Right cardiac atrium (tissue), 5 donors: ENCODE measurements at places on chromosomes 13 and 19. TPM values are rescaled to one million over a fixed set of nuclear protein-coding genes. Genes with fewer than 3 reads are reported as not detected.

DNA sequence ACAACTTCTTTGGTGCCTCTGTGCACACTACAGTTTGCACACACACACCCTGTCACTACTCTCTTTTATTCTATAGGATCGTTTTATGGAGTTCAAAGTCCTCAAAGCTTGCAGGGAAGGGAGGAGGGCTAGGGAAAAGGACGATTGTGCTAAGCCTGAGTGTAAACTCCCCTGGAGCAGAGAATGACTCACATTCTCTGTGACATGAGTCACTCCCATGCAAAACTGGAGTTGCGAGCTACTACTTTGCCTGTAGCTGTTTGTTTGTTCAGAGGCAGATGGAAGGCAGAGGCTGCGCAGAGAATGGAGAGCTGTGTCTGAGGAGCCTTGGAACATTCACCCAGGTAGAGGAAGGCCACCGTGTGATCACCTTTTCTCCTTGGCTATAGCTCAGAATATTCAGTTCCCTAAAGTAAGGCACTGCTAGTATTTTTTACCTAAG is 80.5 kb upstream of the MBNL2 start:
- peak; percentile 13 for DNase-seq

- DNase-seq: no peak
These were observed 53.6 kb upstream of the FARP1 start for GRCh38 chr13:98089246-98089645.

GRCh38 chr19:29260477-29261317 is 47.7 kb upstream of the UQCRFS1 start:
- DNase-seq: no peak

Gene PLK5
- total RNA-seq: not detected

DNA sequence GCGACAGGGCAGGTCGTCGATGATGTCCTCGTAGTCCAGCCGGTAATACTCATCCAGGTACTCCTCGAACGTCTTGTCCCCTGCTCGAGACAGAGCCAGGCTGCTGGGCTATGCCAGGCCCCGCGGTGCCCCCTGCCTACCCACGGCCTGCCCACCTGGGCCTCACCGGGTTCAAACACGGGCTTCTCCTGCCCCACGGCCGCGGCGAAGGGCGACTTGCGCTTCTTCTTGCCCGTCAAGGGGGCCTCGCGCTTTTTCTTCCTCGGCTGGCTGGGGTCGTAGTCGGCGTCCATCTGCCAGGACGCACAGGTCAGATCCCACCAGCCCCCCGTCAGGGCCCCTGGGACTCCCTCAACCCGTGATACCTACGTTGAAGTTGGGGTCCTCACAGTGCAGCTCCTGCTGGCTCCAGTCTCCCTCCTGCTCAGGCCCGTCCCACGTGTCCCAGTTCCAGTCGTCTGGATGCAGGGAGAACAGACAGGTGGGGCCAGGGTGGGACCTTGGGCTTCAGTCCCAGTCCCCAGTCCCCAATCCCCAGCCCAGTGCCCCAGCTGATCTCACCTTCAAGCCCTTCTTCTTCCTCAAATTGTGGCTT is 8.1 kb downstream of the KRI1 start:
- peak; percentile 64 for DNase-seq

DNA sequence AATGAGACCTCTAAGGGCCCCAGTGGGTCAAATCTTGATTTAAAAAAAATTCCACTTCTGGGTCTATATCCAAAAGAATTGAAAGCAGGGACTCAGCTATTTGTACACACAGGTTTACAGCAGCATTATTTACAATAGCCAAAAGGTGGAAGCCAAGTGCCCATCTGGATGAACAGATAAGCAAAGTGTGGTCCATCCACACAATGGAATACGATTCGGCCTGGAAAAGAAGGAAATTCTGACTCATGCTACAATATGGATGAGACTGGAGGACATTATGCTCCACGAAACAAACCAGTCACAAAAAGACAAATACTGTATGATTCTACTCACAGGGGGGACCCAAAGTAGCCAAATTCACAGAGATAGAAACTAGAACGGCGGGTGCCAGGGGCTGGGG is 76.7 kb downstream of the CACNA1A start:
- DNase-seq: no peak

Gene KLK15
- not detected for total RNA-seq

- DNase-seq: no peak
These were observed 15.2 kb upstream of the MTIF3 start for GRCh38 chr13:27465611-27466010.

GRCh38 chr19:10517760-10518443 is 655 bp upstream of the S1PR5 start:
- no peak for DNase-seq

DNA sequence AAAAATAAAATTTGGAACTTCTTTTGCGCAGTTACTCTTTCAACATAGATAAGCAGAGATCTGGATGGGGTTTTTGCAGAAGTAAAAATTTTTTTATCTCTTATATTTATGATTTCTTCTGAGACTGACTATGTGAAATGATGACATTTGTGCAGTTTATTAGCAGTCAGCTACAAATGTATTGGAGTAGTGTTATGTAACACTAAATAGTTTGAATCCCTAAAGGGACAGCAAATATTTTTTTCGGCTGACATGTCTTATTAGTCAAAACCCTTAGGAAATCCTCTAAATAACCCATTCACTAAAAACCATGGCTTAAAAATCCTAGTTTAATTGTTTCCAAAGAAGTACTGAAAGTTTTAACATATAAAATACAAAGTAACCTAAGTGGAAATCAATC is 48.0 kb upstream of the EDNRB start:
- DNase-seq: no peak

DNA sequence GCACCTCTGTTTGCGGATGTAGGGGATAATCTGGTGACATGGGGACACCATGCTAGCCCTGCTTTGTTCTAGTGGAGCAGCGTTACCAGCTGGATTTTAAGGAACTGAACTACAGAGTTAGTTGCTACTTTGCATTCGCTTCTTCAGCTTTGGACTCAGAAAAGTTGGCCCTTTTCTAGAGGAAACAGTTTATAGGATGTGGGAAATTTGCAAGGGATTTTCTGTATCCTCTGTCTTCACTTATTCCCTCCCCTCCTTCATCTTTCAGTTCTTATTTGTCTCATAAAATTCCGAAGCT is 2.1 kb downstream of the GATAD2A start:
- DNase-seq: no peak

DNA sequence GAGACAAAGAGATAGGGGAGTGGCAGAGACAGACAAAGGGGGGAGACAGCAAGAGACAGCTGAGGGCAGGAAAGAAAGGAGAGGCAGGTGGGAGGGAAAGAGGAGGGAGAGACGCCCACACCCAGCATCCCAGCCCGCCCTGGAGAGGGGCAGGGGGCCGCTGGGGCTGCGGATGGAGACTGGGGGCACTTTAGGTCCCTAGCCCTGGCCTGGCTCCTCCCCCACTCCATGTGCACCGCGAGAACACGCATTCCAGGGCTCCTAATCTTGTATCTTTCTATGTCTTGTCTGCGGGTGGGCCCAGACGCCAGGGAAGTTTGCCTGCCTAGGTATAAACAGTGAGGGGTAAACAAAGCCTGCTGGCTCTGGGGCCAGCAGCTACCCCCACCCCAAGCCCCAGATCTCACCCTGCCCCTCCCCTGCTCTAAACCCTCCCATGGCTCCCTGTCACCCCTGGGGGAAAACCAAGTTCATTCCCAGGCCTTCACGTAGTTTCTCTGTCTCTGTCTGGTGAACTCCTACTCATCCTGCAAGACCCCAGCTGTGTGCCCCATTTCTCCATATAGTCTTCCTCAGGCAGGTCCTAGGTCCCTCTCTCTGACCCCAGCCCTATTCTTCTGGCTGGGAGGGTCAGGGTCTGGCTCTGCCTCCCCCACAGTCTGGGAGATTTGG is 5.7 kb downstream of the TLE5 start:
- peak; percentile 67 for DNase-seq

DNA sequence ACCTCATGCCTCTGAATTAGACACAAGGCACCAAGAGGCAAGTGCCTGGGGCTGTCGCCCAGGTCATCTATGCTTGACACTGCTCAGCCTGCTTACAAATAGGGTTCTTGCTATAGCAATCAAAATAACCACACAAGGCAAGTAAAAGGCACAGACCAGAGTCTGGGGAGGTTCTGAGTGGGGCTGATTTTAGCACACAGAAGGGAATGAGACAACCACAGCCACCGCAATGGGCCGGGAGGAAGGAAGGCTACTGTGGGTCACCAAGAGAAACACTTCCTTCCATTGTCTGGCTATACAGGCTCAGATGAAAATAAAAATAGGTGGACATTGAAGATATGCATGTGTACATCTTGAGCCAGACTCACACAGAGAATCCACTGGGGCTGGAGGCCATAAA is 159.1 kb downstream of the DLEU7 start:
- no peak for DNase-seq

Gene TTC9B
- total RNA-seq: not detected

GRCh38 chr19:58059003-58059670 is at the start of gene ZNF135:
Gene ZNF135 (plus strand): TSS chr19:58059282. CDS start chr19:58060003, 721 bp downstream.
- peak; percentile 97 for DNase-seq

- no peak for DNase-seq
These were observed 8.6 kb upstream of the CEACAM6 start for GRCh38 chr19:41746593-41747227.

Gene KLK2
- total RNA-seq: not detected

Gene PSG7
- total RNA-seq: not detected

DNA sequence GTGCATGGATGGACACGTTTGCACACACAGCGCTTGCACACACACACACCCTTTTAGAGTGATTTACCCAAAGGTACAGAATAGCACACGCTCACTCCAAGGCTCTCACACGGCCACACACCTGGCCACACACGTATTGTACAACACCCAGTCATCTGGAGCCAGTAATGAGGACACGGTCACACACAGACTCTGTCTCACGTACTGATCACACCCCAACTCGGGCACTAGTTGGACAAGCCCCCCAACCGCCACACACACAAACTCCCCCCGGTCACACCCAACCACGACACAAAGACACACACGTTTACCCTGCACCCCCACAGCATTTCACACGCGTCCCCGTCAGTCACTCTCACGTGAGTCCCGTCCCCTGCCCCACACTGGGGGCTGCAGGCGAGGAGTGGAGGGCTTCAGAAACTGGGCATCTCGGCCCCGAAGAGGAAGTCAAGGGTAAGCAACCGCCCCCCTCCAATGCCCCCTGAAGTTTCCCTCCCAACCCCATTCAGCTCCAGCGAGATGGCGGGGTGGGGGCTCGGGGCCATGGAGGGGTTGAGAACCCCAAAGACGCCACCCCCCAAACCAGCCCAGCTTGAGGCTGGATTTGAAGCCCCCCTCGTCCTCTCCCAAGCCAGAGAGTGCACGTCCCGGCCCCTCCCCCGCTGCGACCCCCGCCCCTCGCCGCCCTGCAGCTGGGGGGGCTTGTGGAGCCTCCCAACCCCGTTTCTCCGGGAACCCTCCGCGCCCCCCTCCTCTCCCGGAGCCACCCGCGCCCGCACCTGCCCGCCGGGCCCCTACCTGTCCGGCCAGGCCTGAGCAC is 599 bp downstream of the OLFM2 start:
- DNase-seq: no peak

Gene DNAJC15
- total RNA-seq: 21.8 TPM

Gene CGB3
- total RNA-seq: not detected

Gene ATP8B3
- 1.9 TPM for total RNA-seq

DNA sequence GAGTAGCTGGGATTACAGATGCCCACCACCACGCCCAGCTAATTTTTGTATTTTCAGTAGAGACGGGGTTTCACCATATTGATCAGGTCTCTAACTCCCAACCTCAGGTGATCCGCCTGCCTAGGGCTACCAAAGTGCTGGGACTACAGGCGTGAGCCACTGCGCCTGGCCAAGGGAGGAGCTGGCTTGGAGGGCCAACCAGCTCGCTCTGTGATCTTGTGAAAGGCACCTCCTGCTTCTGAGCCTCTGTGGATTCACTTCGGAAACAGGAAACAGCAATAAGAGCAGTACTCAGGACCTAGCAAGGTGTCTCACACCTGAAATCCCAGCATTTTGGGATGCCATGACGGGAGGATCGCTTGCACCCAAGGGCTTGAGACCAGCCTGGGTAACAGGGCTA is 2.0 kb upstream of the ELL start:
- DNase-seq: no peak

GRCh38 chr13:99545979-99546378 is 44.7 kb downstream of the TM9SF2 start:
- no peak for DNase-seq

GRCh38 chr19:19567391-19567790 is 29.3 kb downstream of the CILP2 start:
- DNase-seq: no peak

DNA sequence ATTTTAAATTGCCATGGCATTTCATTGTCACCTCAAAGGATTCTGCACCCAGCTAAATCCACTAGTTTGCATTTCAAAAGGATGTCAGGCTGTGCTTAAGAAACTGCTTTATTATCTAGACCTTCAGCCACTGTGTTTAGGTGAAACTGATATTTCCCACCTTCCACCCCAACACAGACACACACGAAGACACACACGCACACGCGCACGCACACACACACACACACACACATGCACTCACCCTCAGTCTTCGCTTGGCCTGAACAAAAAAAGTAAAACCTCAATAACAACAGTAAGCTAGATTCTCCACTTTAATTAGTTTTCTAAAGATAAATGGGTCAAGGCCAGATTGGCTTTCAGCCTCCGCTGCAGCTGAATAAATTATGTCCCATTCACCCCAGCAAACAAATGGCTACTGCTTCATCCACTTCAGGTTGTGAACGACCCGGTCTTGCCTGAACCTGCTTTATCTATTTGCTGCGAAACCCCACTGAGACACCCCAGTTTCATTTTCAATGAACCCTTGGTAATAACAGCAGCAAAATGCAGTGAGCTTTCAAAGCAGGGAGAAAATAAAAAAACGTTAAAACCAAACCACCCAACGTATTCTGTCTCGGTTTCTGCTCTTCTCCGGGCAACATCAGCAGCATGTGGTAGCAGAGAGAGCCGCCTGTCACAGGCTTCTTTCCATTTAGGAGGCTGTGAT is 166.8 kb downstream of the DCT start:
- no peak for DNase-seq

DNA sequence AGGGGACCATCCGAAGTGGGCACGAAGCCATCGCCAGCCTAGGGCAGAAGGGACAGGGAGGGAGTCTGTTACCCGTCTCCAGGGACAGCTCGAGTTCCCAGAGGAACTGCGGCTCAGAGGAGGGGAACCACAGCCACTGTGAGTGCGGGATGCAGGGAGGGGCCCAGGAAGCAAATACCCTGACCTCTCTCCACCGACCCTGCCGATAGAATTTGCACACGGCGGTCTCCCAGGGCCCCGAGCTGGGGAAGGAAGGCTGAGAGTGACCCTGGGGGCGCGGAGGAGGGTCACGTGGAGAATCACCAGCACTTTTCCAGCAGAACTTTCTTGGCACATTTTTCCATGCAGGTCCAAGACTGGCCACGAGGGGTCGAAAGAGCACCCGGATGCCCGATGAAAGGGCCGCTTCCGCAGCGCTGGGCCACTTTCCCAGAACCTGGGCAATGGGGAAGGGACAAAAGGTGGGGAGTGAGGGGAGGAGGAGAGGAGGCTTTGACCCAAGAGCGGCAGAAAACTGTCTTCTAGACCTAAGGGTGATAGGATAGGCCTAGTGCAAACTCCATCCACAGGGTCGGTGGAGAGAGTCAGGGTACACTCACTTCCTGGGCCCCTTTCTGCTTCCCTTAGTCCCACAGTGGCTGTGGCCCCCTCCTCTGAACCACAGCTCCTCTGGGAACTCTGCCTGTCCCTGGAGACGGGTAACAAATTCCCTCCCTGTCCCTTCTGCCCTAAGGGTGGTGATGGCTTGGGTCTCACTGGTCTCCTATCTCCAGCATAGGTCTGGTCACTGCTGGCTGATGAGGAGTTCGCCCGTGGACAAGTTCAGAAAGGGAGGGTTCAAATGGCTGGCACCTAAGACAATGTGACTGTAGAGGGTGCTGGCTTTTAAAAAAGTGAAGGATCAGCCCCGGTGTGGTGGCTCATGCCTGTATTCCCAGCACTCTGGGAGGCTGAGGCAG is 5.3 kb upstream of the GPR4 start:
- DNase-seq: peak; percentile 91
